Stimulated activated CD4-positive, alpha-beta T cell treated with anti-CD3 and anti-CD28 coated beads, Interleukin-15, amount 100 ng/mL, for 1 hour (primary cell): ENCODE measurements at places on chromosomes 12 and 14.

GRCh38 chr12:6231359-6232268, 31.4 kb downstream of the CD9 start:
- DNase-seq = no peak

GRCh38 chr14:94421316-94421715, 31.3 kb downstream of the SERPINA11 start:
- no peak for DNase-seq

DNA sequence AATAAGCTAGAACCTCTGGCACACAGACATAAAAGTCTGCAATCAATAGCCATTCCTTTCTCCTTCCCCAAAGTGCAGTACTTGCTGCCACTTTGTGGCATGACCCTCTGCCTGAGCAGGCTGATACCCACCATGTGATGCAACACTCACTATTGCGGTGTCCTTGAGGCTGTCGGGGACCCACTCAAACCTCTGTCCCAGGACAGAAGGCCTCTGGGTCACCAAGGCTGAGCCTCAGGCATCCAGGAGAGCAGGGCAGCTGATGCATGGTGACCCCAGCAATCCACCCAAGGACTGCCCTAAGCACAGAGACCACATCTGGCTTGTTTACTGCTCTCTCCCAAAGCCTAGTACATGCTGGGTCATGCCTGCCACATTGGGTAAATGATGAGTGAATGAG, 114.2 kb downstream of the DPF3 start:
- DNase-seq = no peak

- no peak for DNase-seq
Measured at GRCh38 chr12:46430340-46430948, 57.9 kb upstream of the SLC38A2 start.

DNA sequence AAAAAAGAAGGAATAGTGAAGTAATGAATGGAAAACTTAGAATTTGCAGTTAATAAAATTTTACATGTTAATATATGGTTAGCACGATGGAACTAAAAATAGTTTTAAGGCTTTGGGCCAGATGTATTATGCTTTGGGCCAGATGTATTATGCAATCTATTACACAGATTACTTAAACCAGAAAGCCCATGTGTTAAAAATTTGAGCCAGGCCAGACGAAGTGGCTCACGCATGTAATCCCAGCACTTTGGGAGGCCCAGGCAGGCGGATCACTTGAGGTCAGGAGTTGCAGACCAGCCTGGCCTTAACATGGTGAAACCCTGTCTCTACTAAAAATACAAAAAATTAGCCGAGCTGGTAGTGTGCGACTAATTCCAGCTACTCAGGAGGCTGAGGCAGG, 17.2 kb downstream of the IFT81 start:
- no peak for DNase-seq

DNA sequence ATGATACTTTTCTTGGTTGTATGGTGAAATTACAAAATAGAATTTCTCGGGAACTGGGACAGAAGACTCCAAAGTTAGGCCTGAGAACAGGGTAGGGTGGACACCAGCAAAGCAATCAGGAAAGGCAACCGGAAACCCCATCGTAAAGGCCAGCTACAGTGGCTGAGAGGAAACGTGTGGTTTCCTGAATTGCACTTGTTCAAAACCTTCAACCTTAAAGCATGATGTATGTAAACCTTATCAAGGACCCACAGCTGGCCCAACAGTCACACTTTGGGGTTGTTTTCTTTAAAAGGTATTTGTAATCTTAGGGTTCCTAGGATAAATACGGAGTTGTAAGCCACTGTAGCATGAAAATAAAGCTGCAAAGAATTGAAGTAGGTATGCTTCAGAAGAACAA, 2.2 kb upstream of the PTGDR start:
- no peak for DNase-seq

- DNase-seq = no peak
Measured at GRCh38 chr14:45970621-45971020, 681.0 kb downstream of the RPL10L start.

DNA sequence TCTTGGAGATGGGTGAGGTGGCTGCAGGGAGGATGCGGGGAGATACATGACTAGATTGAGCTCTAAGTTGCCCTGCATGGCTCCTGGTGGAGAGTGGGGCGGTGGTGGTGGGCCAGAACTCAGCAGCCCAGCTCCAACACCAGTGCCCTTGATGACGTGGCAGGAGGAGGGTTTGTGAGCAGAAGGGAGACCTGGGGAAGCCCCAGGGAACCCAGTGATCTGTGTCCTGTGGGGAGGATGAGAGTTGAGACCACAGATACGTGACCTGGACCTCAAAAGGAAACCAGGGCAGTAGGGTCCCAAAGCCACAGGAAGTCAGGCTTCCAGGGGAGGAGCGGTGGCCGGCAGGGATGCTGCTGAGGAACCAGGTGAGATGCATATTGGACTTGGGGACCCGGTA, 989.1 kb upstream of the TMEM132C start:
- DNase-seq = no peak

GRCh38 chr12:66879409-66879808, 200.5 kb upstream of the GRIP1 start:
- DNase-seq = no peak

DNA sequence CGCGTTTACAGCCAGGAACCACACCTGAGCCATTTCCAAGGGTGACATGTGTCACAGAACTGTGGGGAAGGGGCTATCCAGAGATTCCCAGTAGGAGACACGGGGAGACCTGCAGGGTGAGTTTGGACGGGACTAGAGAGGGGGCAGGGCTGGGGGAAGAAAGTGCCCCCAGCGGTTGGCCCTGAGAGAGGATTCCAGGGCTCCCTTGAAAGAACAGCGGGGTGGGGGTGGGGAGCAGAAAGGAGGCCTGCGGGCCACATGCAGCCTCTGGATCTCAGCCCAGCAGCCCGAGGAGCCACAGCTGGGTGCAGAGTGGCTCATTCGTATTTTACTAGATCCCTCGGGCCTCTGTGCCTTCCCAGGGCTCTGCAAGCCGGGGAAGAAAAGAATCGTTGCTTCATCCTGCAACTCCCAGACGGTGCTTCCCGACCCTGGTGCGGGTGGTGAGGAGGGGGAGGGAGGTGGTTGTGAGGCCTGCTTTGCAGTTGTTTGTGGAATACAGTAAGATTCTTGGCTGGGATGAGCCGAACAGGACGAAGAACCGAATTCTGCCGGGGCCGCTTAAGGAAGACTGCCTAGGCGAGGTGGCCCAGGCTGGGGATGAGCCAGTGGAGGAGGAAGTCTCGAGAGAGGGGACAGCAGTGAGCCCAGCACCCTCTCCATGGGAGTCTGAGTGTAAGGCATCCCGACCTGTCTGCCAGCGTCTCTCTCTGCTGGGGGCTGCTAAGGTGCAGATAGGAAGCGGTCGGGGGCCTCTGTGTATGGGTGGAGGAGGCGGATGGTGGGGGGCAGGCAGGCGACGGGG, 36.1 kb upstream of the ANKRD9 start:
- DNase-seq = no peak

GRCh38 chr12:72982356-72982755, 710.2 kb downstream of the TRHDE start:
- no peak for DNase-seq

DNA sequence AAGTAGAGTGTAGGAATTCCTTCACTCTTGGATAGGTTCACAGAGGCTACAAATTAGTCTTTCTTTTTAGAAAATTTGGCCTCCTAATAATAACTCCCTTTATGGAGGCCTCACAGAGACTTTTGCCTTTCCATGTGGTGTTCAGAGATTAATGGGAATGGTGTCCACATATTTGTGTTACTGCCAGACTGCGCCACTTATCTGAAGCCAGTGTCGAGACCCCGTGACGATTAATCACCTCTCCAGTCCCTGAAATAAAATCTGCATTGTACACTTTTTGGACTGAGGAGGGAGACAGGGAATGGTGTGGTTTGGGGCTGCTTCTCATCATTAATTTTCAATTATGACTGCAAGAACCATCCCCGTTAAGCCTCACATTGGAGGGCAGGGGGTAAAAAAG, 980.5 kb downstream of the FLRT2 start:
- DNase-seq = no peak

DNA sequence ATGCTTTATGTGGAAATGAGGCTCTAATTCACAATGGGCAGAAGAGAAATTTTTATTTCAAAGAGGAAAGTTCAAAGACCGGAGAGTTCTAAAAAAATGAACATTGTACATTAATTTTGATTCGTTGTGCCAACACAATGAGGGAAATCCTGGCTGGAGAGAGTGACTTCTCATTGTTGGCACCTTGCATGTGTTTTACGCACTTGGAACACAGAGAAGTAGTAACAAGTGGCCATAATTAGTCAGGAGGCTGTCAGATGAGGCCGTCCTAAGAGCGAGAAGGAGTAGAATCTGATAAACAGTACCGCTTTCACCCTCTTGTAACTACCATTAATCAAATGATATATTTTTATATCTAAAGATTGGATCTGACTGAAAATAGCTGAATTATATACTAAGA, 6.9 kb downstream of the LMO3 start:
- no peak for DNase-seq

DNA sequence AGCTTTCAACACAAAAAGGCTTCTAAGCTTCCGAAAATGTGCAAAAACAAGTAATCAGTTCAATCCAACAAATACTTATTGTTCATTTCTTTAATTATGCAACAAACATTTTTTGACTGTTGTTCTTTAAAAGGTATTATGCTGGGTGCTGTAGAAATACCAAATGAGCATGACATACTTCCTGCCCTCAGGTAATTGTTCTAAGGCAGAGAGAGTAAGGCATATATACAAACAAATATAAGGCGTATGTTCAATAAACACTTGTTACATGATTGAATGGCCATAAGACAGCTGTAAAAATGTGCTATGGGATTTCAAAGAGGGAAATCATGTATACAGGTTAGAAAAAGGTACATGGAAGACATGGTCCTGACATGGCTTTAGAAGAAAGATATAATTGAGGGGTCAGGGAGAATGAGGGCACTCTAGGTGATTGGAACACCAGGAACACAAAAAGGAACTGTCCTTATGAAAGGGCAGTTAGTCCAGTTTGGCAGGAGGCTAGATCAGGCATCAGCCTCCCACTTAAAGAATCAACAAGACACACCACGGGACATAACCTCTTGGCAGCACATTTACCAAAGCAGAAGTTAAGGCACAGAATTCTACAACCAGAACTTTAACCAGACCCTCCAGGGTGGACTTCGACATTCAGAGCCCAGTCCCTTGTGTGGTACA, 135.8 kb upstream of the SCAF11 start:
- no peak for DNase-seq

DNA sequence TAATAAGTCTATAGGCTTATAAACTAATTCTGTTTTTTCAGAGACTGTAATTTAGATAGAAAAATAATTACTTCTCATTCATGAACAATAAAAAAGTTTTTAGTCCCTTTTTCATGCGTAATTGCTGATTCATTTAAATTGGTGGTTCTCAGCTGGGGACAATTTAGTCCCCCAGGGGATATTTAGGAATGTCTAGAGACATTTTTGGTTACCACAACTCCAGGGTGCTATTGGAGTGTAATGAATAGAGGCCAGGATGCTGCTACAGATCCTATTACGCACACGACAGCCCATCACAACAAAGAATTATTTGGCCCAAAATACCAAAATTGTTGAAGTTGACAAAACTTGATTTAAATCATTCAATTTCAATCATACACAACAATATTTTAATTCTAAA, 22.8 kb upstream of the VCPKMT start:
- DNase-seq = no peak

GRCh38 chr12:32944195-32944594, 47.6 kb upstream of the PKP2 start:
- no peak for DNase-seq

- no peak for DNase-seq
Measured at GRCh38 chr12:118537481-118537917, 161.1 kb downstream of the SUDS3 start.

DNA sequence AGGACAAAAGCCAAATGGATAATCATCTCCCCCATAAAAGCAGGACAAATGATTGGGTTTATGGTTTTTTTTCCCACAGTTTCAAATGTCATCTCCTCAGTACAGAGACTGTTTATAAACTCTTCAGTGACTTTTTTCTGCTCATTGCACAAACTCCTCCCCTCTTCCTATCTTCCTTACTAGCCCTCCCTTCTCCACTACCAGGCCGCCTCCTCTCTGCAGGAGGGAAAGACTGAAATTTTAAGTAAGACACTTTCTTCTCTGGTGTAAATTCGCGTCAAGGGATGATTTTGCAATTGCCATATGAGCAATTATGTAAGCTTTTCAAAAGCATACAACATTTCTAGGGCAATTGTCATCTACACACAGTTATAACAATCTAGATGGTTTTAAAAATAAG, 37.0 kb downstream of the BTG1 start:
- DNase-seq = no peak

DNA sequence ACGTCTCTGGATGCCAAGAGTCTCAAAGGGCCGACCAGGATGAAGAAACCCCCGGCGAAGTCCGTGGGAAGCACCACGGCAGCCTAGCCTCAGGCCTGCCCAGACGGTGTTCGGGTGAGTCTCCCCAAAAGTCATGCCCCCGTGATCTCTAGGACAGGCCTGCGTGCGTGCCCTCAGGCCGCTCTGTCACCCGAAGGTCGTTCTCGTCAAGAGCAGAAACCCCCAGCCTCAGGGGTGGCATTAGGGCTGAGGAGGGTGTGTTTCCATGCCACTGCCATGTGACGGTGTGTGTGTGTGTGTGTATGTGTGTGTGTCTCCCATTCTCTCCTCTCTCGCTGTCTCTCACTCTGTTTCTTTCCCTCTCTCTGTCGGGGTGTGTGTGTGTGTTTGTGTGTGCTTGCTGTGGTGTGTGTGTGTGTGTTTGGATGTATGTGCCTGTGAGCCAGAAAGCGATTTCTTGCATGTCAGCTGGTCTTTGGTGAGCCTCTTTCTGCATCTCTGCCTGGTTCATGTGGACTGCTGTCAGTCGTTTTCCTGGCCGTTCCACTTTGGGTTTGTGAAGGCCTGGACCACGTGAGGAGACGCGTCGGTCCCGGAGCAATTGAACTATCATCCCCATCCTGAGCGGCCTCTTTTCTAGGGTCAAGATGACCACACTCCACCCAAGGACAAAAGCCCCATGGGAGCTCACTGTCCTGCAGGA, 772.5 kb upstream of the ALG10B start:
- DNase-seq = no peak

DNA sequence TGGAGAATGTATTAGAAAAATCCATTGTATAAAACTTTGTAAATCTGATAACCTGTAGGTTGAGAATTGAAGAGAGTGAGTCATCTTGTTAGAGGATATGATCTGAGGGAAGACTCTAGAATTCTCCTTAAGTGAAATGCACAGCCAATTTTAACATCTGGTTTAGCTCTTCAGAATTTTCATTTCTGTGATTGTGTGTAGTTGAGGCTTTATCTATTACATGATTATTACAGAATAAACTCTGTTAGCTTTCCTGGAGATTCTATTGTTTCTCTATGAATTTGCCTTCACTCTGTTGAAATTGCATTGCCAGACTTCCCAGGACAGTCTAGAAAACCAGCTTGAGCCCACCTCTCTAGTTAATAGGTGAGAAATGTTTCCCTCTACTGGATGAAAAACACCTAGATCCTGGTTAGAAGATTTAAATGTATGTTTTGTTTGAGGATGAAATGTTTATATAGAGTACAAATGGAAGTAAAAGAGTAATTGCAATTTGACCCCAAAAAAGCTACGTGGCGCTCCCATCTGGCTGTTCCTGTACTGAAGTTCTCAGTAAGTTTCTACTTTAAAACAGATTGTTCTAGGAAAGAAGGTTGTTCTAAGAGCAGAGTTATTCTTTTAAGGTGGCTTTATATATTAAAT, 2.9 kb downstream of the NUDT4 start:
- DNase-seq = no peak

GRCh38 chr12:129109174-129110001, 256.1 kb downstream of the GLT1D1 start:
- no peak for DNase-seq
